Neural crest cell (in vitro differentiated cells): ENCODE measurements at places on chromosomes 16 and 17.

- no peak for DNase-seq
These were observed 164.4 kb upstream of the GSE1 start for GRCh38 chr16:85448557-85449190.

DNA sequence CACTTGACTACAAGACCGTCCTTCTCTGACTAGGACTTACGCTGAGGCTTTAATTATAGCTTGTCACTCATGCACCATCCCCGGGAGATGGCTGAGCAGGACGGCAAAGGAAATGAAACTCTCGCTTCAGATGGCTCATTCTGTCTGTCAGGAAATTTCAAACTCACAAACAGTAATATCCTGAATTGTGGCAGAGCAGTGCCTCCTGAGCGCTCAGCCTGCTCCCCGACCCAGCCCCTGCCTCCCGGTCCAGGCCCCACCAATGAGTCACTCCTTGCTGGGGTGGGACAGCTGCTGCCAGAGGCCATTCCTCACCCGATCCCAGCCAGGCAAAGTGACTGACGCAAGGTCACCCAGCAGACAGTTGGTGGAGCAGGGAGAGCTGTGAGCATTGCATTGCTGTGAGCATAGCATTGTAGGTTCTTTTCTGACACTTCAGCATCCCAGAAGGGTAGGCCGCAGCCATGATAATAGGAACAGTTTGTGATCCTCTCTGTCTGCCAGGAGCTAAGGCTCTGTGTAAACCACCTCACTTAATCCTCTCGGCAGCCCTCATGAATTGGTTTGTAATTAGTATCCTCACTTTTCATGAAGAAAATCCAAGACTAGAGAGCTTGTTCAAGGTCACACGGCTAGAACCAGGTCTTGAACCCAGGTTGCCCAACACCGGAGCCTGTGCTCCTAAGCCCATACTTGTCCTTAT is 20.9 kb downstream of the CCDC182 start:
- no peak for DNase-seq

- DNase-seq, result no peak
These were observed 6.6 kb downstream of the POLR2C start for GRCh38 chr16:57469046-57469445.

GRCh38 chr16:2238150-2238837 is 2.0 kb downstream of the DNASE1L2 start:
- no peak for DNase-seq

- no peak for DNase-seq
These were observed 11.3 kb upstream of the UBALD2 start for GRCh38 chr17:76253841-76254240.

DNA sequence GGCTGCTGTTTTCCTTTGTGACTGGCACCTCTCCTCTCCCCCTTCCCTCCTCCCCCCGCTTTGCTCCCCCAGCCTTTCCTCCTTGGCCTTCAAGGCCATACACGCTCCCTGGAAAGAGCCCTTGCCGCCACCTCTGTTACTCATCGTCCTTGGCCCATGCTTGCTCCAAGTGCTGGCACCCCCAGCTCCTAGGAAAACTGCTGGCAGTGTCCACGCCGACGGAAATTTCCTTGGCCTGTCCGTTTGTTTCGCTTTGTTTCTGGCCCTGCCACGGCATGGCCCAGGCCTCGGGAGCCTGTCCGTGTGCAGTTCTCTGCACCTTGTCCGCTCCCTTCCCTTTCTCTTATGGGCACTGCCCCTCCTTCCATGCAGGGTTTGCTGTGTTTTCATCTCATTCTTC is 18.0 kb downstream of the CA5A start:
- DNase-seq, result no peak

GRCh38 chr16:65414284-65414984 is 292.6 kb upstream of the CDH11 start:
- no peak for DNase-seq

DNA sequence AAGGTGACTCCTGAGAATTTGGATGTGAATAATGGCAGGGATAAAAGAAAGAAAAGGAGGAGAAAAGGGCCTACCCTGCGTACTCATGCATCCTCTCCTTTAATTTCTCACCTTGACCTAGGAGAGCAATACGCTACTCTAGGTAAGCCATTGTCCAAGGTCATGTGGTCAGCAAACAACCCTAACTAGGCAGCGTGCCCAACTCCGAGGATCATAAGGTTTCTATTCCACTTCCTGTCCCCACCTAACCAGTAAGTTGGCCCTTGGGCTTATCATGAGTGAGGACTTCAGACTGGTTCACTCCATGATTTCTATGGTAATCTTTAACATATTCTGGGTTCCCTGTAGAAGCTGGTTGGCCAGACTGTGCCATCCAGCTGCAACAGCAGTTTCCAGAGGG is 315.1 kb upstream of the CCL2 start:
- DNase-seq, result no peak

GRCh38 chr17:17742133-17742621 is 60.9 kb downstream of the RAI1 start:
- no peak for DNase-seq

DNA sequence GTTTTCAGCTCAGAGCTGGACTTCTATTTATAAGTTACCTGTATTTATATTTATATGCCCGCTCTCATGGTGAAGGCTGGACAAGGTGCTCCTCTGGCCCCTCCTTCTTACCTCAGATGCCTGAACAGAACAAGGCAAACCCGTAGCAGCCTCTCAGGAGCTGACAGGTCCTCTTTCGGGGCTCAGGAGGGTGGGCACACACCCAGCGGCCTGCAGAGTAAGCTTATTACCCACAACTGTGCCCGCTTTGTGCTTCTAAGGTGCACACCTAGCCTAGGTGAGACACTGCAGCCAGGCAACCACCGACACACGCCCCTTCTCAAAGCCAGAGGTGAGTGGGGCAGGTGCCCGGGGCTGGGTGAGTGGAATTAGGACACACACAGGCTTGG is 5.3 kb downstream of the NKIRAS2 start:
- DNase-seq, result no peak

- no peak for DNase-seq
These were observed 27.8 kb downstream of the FAM20A start for GRCh38 chr17:68573338-68573737.

- no peak for DNase-seq
These were observed 4.4 kb downstream of the TEDC2 start for GRCh38 chr16:2464333-2464732.

- no peak for DNase-seq
These were observed 67.2 kb downstream of the CCDC182 start for GRCh38 chr17:57677858-57678257.

DNA sequence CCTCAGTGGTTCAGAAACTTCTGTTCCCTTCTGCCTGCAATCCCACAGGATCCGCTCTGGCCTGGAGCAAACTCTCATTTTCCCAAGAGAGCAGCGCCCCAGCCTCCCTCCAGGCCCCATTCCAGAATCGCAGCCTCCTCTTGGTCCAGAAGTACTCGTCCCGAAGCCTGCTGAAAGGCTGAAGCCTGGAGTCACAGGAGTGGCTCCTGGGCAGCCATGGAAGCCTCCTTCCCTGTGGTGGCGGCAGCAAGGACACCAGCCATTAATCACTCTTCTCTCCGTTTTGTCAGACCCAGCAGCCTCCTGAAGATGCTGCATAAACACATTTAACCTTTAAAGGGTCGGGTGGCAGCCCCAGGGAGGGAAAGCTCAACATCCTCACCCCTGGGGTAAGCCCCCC is 66.9 kb upstream of the TNRC6C start:
- DNase-seq, result no peak

DNA sequence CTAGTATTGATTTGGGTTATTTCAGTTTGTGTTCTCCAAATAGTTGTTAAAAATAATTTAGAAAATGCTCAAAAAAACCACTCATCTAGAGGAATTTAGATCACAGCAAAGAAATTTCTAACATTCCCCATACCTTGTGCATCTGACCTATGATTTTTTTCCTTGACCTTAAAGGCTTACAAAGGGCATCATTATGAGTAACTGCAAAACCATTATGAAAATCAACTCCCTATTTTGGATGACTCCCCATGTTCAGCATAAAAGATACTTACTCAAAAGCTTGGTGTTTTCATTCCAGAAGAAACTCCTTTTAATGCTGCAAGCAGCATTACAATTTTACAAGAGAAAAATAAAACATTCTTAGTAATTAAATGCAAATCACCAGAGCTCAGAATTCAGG is 83.2 kb downstream of the GRIN2A start:
- DNase-seq, result no peak

DNA sequence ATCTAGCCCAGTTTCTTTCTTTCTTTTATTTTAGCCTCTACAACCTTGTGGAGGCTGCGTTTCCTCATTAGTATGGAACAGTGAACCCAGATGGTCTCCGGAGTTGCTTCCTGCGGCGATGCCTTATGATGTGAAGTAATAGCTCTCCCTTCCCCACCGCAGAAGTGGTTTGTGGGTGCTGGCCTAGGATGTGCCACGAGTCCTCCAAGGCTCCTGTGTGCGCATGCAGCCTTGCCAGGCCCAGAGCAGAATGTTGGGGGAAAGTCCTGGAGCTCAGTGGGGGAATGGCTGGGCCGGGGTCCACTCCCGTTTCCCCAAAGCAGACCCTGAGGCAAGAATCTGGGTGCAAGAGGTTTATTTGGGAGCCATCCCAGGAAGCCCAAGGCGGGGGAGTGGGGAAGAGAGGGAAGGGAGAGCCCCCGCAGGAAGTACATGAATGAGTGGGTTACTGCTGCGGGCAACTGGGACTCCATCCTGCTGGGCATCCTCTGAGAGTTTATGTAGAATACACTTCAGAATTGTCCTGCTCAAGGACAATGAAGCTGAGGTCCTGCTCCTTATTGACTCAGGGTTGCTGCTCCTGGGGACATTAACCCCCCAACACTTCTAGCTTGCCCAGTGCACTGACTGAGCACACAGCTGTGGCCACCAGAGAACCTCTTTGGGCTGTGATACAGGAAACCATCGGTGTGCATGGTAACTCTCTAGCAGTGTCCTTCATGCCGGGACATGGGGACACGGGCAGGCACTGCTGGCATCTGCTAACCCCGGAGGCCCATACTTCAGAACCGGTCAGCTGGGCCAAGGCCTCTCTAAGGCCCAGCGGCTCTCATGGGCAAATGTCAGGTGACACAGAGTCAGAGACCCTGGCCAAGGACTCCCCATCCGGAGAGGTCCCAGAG is 3.7 kb upstream of the HCRT start:
- DNase-seq, result no peak

GRCh38 chr17:27573971-27574525 is 56.9 kb upstream of the LGALS9 start:
- no peak for DNase-seq

DNA sequence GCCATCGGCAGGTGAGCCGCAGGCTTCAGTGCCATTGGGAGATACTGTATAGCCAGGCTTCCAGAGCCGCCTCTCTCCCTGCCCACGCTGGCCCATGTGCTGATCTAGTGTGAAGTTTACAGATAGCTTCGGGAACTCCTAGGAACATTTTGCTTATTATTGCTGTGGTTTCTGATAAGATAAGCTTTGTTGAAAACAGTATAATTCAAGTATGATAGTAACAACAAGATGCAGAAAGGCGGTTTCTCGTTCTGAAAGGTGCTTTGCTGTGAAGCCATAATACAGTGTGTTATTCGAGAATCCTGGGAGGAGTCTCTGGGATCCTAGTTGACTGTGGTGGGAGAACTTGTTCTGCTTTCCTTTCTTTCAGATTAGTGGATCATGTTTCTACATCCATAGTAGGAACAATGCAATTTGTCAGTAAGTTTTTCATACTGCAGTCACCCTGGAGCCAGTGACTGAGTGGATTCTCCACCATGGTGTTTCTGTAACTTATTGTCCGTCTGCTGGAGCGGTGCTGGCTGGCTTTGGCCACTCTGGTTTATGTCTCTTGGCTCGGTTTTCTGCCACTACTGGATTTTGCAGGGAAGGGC is 31.5 kb downstream of the RAB11FIP3 start:
- DNase-seq, result no peak

DNA sequence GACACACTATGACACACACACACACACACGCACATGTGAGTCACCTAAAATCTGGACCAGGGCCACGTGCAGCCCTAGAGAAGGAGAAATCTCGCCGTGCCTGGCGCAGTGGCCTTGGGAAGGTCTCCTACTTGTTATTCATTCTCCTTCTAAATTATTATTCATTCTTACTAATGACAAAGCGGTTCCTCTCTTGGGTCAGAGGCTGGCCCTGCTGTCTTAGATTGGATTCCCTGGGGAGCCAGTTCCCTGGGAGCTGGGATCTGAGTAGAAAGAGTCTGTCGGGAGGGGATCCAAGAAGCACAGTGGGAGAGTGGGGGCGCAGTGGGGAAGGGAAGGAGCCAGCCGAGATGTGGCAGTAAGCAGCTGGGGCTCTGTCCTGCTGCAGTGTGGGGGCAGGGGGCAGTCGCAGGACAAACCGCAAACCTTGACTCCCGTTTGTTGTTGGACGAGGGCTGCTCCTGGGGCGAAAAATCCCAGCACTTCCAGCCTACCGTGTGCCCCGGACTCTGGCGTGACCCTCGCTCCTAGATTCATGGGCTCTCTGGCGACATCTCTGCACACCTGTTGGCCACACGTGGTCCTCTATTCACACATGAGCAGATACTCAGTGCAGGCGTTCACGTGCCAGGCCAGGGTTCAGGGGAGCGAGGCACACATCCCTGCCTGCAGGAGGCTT is 18.7 kb upstream of the JPH3 start:
- DNase-seq, result no peak

GRCh38 chr17:35117984-35118383 is 1.7 kb downstream of the RAD51D start:
- no peak for DNase-seq

DNA sequence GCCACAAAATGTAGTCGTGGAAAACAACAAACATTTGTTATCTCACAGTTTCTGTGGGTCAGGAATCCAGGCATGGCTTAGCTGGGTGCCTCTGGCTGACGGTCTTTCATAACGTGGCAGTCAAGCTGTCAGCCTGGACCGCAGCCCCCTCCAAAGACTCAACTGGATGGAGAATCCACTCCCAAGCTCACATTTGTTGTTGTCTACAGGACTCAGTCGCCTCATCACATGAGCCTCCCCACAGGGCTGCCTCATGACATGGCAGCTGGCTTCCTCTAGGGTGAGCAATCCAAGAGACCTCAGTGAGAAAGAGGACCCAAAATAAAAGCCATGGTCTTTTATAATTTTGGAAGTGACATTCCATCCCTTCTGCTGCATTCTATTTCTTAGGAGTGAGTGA is 34.7 kb upstream of the AKAP1 start:
- DNase-seq, result no peak

DNA sequence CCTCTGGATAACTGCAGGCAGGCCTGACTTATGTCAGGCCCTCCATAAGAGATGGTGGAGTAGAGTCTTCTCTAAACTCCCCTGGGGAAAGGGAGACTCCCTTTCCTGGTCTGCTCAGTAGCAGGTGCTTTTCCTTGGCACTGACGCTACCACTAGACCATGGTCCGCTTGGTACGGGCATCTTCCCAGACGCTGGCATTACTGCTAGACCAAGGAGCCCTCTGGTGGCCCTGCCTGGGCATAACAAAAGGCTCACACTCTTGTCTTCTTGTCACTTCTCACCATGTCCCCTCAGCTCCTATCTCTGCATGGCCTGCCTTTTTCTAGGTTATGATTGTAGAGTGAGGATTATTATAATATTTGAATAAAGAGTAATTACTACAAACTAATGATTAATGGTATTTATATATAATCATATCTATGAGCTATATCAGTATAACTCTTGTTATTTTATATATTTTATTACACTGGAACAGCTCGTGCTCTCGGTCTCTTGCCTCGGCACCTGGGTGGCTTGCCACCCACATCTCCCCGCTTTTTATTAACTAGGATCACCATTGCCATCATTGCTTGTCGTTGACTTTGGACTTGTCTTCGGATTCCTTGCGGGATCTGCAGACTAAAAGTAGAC is 59.8 kb upstream of the ARL4D start:
- DNase-seq, result peak; percentile 56
